SW 1271 (cell line): ENCODE measurements at places on chromosomes 7 and 10.

GRCh38 chr10:103153302-103154197 is 39.5 kb downstream of the NT5C2 start:
- peak; percentile 10 for DNase-seq

GRCh38 chr10:7070950-7071349 is 339.9 kb downstream of the SFMBT2 start:
- no peak for DNase-seq

GRCh38 chr10:101075775-101076174 is 14.0 kb downstream of the KAZALD1 start:
- no peak for DNase-seq

- no peak for DNase-seq
Measured at GRCh38 chr7:140054751-140055150, 8.0 kb downstream of the PARP12 start.

- no peak for DNase-seq
Measured at GRCh38 chr7:510131-510481, 9.5 kb downstream of the PDGFA start.

DNA sequence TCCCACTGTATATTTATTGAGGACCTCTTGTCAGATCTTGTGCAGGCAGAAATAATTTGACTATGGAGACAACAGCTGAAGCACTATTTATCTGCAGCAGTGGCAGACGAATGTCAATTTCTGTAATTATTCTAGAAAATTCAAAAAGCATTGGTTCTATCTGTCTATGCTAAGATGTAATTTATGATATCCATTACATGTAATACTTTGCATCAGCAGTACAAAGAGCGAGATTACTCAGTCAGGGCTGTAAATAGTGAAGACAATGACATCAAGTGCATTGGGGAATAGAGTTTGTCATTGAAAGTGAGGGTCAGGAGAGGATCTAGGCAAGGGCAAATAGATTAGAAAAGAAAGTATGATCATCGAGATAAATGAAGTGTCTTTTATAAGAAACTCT is 508.2 kb downstream of the ZWINT start:
- no peak for DNase-seq
